Right lung (tissue), 10 donors: ENCODE measurements at places on chromosomes 1 and 21. TPM values are rescaled to one million over a fixed set of nuclear protein-coding genes. Genes with fewer than 3 reads are reported as not detected.

Gene NBPF3
- 17.6 TPM for polyA plus RNA-seq

Gene ZBTB8A
- polyA plus RNA-seq = 18.1 TPM

Gene HCRTR1
- polyA plus RNA-seq = 0.09 TPM

Gene SLAMF6
- 0.63 TPM for polyA plus RNA-seq

Gene FOXD3
- polyA plus RNA-seq = not detected

Gene ARHGAP29
- polyA plus RNA-seq = 68.3 TPM

Gene DEGS1
- polyA plus RNA-seq = 57.8 TPM

Gene IGSF9
- polyA plus RNA-seq = 13.4 TPM
